IPS DF 19.7 (cell line): ENCODE measurements at places on chromosomes 3 and 15.

DNA sequence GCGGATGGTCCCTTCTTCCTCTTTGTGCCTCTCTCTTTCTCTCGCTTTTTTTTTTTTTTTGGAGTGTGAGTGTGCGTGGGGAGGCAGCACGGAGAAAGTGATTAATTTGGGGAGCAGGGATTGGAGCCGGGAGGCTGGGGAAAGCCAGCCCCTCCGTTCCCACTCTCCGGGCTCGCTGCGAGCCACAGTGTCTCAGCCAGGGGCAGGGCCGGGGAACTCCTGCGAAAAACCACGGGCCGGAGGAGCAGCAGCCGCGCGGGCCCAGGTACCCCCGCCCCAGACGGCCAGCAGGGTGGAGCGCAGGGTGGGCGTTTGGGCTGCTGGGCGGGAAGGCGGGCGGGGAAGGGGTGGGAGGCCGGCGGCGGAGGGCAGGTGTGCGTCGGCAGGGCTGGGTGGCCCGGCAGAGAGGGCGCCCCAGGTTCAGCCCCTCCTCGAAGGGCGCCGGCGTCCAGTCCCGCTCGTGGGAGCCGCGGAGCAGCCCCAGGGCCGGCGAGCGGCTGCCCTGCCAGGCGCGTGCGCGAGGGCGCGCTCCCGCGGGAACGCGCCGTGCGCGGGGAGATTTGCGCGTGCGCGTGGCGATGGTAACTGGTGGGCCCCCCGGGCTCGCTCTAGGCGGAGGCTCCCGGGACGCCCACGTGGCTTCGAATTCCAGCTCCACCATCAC is 1.4 kb downstream of the CHL1 start:
- no peak for DNase-seq

GRCh38 chr3:179666030-179666429 is 13.2 kb downstream of the USP13 start:
- no peak for DNase-seq

GRCh38 chr3:172258624-172259023 is 189.6 kb downstream of the GHSR start:
- no peak for DNase-seq

DNA sequence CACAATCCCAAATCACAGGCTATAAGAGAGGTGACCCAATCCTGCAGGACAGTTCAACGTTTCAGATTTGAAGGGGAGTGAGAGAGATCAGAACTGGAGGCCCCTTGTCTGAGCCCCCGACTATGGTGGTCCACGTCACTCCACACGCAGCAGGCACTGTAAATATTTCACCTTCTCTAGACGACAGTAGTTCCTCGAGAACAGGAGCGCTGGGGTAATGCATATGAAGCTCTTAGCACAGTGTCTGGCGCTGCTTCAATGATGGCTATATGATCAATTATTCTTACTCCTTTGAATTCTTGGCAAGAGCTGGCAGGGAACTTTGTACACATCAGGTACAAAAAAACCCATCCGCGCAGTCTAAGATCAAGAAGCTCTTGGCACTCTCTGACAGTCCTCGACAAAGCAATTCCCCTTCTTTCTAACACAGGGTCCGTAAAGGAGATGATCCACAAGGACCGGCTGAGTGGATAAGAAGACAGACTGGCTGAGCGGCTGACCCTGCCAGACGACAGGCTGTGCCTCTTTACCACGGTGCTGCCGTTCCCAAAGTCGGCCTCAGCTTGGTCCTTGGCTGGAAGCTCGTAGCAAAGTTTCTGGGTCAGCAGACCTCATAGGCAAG is 522 bp upstream of the NRROS start:
- DNase-seq, result no peak

- DNase-seq, result no peak
These were observed 55.9 kb upstream of the RARB start for GRCh38 chr3:25372167-25372566.

GRCh38 chr3:57556459-57557084 is 498 bp downstream of the PDE12 start:
- no peak for DNase-seq

DNA sequence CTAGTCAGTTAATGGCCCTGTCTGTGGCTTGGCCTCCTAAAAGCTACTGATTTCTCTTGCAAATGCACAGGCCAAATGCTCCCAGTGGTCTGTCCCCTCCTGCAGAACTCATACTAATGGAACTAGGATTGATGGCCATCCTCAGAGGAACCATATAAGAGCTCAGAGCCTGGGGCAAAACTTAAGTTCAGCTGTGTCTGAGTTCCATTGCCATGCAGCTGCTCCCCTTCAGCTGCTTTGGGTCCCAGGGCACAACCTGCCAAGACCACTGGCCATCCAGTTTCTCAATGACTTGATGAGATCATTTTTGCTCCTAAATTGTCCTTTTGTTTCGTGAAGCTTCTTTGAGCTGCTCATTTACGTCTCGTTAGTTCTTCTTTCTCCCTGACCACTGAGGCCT is 529.5 kb upstream of the TBL1XR1 start:
- no peak for DNase-seq

- DNase-seq, result no peak
These were observed 290.8 kb upstream of the ZPLD1 start for GRCh38 chr3:102144063-102144462.

GRCh38 chr15:70617076-70617910 is 146.1 kb downstream of the UACA start:
- DNase-seq, result no peak

- no peak for DNase-seq
These were observed 8.6 kb upstream of the ARNT2 start for GRCh38 chr15:80395616-80396015.

GRCh38 chr3:27528791-27529190 is 44.6 kb upstream of the SLC4A7 start:
- no peak for DNase-seq

DNA sequence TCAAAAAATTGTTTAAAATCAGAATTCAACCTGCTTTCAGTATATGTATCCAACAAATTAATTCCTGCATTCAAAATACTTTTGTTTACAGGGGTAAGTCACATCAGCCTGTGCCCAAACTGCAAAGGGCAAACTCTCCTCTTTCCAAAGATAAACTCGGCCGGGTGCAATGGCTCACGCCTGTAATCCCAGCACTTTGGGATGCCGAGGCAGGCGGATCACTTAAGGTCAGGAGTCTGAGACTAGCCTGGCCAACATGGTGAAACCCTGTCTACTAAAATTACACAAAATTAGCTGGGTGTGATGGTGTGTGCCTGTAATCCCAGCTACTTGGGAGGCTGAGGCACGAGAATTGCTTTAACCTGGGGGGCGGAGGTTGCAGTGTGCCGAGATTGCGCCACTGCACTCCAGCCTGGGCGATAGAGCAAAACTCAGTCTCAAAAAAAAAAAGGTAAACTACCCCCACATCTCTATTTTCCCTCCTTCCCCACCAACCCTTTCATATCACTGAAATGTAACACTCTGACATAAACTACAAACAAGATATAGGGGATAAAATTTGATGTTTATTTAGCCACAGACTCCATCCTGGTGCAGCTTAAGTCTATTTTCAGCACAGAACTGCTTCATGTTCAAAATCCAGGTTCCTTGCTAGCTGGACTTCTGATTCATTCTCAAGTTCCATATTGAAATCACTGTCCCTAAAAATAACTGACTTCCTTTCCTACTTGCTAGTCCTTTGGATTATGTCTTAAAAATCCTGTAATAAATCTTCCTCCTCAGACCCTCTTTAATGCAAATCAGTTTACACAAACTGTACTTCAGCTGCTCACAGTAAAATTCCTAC is 15.4 kb downstream of the UBP1 start:
- DNase-seq, result no peak
